Pons (tissue), 1 donor: ENCODE measurements at places on chromosomes 4 and X.

DNA sequence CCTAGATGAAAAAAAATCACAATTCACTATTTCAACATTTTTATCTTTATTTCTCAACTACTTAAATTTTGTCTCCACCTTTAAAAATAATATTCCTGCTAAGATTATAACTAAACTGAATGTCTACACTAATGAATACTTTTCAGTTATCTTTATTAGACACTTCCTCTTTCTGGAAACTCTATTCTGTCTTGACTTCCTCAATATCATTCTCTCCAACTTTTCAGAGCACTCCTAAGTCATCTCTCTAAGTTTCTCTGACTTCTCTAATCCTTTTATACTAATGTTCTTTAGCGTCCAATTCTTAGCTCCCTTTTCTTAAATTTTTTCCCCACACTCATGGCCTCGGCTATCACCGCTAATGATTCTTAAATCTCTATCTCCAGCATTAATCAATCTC lies 374.2 kb downstream of the FBXO8 start:
- DNase-seq = peak; percentile 15

DNA sequence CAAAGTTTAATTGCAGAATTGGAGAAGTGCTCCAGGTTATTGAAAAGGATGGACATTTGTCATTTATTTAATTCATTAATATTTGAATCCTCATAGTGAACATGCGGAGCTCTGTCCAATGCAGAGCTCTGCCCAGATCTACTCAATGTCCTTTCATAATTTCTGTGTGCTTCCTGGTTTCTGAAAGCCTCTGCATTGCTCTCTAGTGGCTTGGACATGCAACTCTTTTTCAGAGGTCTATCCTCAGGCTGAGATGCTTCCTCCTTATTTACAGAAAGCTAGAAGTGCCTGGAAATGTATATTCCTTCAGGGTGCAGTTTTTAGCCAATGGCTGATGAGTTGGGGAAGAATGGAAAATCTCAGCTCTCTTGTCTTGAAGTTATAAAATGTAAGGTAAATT lies 786.1 kb upstream of the AADAT start:
- no peak for DNase-seq

- no peak for DNase-seq
These were observed 67.9 kb downstream of the FAM114A1 start for GRCh38 chr4:38935391-38936073.

- DNase-seq = peak; percentile 90
These were observed 206.5 kb upstream of the STK26 start for GRCh38 chrX:131816551-131817136.

GRCh38 chr4:130035391-130035790 lies 939.4 kb downstream of the C4orf33 start:
- no peak for DNase-seq

DNA sequence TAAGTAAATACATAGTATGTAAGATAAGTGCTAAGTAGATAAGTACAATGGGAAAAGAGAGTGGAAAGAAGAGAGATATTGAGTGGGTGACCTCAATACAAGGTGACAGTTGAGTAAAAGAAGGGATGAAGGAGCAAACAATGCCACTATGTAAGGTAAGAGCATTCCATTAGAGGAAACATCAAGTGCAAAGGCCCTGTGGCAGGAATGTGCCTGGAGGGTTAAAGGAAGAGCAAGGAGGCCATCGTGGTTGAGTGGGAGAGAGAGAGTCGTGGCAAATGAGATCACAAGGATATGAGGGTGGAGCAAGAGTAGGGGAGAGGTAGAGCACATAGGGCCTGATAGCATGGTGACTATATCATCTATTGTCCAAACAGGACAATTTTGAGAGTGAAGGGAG lies 13.4 kb downstream of the EDNRA start:
- DNase-seq = no peak

DNA sequence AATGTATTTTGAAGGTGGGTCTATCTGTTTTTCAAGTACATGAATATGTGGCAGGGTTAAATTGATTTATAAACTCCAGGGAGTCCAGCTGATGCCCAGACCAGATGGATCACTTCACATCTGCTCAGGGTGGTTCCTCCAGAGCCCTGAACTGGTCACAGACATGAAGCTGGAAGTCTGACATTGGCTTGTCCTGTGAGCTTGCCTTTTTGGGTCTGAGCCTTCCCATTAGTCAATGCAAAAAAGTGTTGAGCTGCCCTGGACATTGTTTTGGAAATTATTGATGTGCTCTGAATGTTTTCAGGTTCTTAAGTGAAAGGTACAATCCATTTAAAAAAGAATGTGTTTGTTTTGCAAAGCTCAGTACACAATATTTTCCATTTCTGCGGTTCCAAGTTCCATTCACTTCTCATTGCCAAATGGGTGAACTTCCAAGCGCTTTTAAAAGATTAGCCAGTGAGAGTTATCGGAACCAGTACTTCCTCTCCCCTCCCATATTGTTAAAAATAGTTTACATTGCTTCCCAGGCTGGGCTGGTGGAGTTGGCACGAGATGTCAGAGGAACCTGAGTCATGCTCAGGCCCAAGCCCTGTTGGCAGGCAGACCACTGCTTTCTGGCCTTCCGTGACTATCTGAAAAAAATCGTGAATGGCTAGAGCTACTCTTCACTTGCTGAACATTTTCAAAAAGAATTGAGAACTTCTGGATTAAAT lies 52.1 kb downstream of the PDGFRA start:
- DNase-seq = peak; percentile 24

- DNase-seq = no peak
These were observed 138.6 kb upstream of the NKX1-1 start for GRCh38 chr4:1544861-1545281.

DNA sequence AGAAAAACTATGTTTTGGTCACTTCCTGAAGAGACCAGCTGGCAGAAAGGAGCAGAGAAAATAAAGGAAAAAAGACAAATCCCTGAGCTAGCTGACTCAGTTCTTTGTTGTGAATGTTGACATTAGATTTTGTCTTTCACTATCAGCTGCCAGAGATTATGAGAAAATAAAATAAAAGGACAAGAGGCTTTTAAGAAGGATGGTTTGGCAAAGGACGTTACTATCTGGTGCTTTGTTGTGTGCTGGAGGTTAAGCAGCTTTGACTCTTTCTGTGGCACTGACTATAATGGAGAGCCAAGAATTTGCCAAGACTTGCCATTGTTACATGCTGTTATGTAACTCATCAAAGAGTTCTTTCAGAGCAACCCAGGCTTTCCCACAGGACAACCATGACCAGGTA lies 12.1 kb downstream of the ASB5 start:
- peak; percentile 18 for DNase-seq

DNA sequence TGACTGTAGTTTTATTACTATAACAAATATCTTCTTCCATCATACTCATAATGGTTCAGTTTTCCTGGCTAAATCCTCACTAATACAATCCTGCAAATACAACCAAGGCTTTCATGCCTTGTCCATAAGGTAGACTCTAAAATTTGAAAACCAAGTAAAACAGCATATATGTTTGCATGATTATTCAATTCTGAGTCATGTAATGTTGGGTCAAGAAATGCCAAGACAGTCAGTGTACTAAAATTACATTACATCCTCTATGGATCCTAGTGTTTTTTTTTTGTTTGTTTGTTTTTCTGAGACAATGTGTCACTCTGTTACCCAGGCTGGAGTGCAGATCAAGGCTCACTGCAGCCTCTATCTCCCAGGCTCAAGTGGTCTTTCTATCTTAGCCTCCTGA lies 38.6 kb upstream of the TEX13D start:
- no peak for DNase-seq

GRCh38 chrX:12249997-12250396 lies 111.7 kb downstream of the FRMPD4 start:
- DNase-seq = no peak
